ENCODE measurements at places on chromosomes 5 and 9.
A peak's percentile ranks its signal among the peaks of the same experiment; 100 is the strongest.

DNA sequence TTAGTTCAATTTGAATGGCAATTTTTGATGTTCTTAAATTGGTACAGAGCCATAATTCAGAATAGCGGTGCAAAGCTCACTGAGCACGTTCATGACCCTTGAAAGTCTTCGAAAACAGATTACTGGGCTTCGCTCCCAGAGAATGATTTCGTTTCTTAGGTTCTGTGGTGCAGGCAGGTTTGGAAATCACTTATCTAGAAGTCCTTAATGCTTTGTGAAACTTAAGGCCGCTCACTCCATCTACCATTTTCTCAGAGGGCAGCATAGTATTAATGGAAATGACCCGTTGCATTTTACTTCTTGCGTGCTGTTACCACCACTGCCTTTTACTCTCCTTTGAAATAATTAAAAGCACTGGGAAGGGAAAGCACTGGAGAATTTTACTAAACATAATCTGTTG is 2.9 kb upstream of the MAT2B start:
- peak overlapping the region; percentile 95 for H3K4me3 ChIP-seq
- H3K27me3 ChIP-seq, result no peaks in the 10 kb centered on the region
- no peak for DNase-seq
- H3K4me1 ChIP-seq, result peaks cover 26% of the 10 kb centered on the region
- no peaks in the 10 kb centered on the region for H3K36me3 ChIP-seq
- H3K27ac ChIP-seq, result peak overlapping the region; percentile 98

GRCh38 chr9:69719983-69720382 is 39.8 kb downstream of the PTAR1 start:
- H3K27me3 ChIP-seq, result no peaks in the 10 kb centered on the region
- H3K36me3 ChIP-seq, result peaks cover 61% of the 10 kb centered on the region
- H3K27ac ChIP-seq, result no peak overlapping the region
- H3K4me3 ChIP-seq, result no peak overlapping the region
- no peak for DNase-seq
- H3K4me1 ChIP-seq, result no peaks in the 10 kb centered on the region

GRCh38 chr9:36935768-36936497 is 98.1 kb downstream of the PAX5 start:
- peak; percentile 53 for DNase-seq
- H3K27ac ChIP-seq, result no peak overlapping the region
- peaks cover 31% of the 10 kb centered on the region for H3K27me3 ChIP-seq
- no peaks in the 10 kb centered on the region for H3K4me1 ChIP-seq
- H3K36me3 ChIP-seq, result no peaks in the 10 kb centered on the region

DNA sequence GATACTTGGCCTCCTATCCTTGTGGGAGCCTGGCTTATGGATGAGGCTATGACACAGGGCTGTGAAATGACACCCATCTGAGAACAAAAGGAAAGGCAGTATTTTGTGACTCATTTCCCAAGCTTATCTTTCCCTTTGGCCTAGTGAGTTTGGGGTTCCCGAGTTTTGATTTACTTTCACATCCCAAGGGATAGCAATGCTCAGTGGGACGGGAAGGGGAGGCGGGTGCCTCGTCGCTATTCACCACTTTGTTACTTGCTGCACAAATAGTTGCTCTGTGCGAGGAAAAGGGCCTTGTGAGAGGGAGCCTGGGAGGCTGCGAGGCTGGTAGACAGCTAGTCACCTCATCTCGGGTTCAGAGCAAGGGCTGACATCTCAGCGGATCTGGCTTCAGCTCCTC is 59.1 kb upstream of the ENTREP1 start:
- no peaks in the 10 kb centered on the region for H3K4me1 ChIP-seq
- H3K4me3 ChIP-seq, result no peak overlapping the region
- H3K36me3 ChIP-seq, result no peaks in the 10 kb centered on the region
- no peak overlapping the region for H3K27ac ChIP-seq
- no peak for DNase-seq

DNA sequence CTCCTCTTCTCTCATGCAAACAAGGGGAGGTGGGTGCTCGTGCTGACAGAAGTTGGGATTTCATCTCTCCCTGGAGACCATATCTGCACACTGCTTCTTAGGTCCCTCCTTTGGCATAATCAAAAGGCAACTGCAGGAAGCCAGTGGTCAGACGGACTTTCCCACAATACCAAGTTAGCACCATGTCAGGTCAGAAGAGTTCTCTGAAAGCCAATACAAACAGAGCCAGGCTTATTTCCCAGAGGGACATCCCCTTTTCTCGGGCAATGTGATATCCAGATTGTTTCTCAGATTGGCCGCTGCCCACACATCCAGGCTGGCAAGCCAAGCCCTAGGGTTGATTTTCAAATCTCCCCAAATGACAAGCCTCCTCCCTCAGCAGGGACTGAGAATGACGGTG is 241.1 kb downstream of the NFIB start:
- no peak for DNase-seq
- no peak overlapping the region for H3K4me3 ChIP-seq
- no peaks in the 10 kb centered on the region for H3K27me3 ChIP-seq
- no peak overlapping the region for H3K27ac ChIP-seq
- no peaks in the 10 kb centered on the region for H3K36me3 ChIP-seq
- H3K4me1 ChIP-seq, result no peaks in the 10 kb centered on the region

DNA sequence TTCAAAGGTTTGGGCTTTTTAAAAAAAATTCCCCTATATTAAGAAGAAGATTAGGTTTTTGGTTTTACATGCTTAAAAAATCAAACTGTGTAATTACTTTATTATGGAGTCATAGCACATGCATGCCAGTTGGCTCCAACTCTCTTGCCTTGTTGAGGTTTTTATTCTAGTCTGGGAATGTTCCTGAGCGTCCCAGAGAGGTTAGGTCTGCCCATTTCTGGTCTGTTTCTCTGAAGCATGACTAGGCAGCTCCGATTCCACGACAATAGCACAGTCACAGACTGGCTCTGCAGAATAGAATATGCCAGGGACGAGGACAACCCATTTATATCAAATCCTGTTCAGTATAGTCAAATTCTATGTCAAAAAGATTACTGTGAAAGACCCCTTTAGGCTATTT is 217.0 kb downstream of the PCSK5 start:
- peaks cover 11% of the 10 kb centered on the region for H3K36me3 ChIP-seq
- no peak for DNase-seq
- H3K27me3 ChIP-seq, result no peaks in the 10 kb centered on the region
- no peak overlapping the region for H3K4me3 ChIP-seq

DNA sequence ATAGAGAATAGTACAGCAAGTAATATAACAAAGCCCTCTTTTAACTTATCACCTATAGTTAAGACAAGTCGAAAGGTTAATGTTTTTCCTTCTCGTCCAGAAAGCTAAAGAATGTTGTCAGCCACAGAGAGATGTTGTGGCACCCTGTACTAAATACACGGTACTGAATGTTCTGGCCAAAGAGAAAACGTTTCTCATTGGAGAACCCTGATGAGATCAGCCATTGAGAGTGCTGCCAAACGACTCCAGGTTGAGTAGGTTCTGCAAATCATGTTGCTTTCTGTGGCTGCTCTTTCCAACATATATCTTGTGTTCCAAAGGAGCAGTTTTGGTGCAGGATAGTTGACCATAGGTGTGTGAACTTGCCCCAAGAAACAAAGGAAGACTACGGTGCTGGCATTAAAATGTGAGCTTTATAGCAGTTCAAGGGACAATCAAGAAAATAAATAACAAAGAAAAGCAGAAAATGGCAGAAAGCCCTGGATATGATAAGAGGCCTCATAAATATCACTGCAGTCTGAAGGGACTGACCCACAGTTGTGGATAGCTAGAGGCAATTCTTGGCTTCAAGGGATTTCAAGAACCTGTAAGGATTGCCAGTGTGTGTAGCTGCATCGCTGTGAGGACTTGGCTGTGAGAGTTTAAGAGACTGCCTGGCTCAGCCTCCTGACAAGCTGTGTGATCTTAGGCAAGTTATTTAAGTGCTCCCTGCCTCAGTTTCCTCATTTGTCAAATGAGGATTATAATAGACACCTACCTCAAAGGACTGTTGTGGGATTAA is 102.7 kb downstream of the ARHGEF28 start:
- no peak overlapping the region for H3K4me3 ChIP-seq
- DNase-seq, result no peak
- peaks cover 61% of the 10 kb centered on the region for H3K4me1 ChIP-seq
- H3K27me3 ChIP-seq, result no peaks in the 10 kb centered on the region
- H3K27ac ChIP-seq, result peak overlapping the region; percentile 89
- H3K36me3 ChIP-seq, result peaks cover 6% of the 10 kb centered on the region

DNA sequence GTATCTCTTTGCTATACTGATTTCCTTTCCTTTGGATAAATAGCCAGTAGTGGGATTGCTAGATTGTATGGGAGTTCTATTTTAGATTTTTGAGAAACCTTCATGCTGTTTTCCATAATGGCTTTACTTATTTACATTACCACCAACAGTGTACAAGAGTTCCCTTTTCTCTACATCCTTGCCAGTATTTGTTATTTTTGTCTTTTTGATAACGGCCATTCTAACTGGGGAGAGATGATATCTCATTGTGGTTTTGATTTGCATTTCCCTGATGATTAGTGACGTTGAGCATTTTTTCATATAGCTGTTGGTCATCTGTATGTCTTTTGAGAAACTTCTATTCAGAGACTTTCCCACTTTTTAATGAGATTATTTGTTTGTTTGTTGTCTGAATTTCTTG is 25.8 kb downstream of the NADK2 start:
- H3K36me3 ChIP-seq, result peaks cover 32% of the 10 kb centered on the region
- no peak overlapping the region for H3K4me3 ChIP-seq
- DNase-seq, result no peak
- H3K4me1 ChIP-seq, result no peaks in the 10 kb centered on the region
- H3K27me3 ChIP-seq, result no peaks in the 10 kb centered on the region
- no peak overlapping the region for H3K27ac ChIP-seq

- no peaks in the 10 kb centered on the region for H3K36me3 ChIP-seq
- H3K4me3 ChIP-seq, result no peak overlapping the region
- no peak for DNase-seq
- no peaks in the 10 kb centered on the region for H3K27me3 ChIP-seq
- H3K4me1 ChIP-seq, result peaks cover 43% of the 10 kb centered on the region
Measured at GRCh38 chr5:143682246-143682905, 129.6 kb upstream of the HMHB1 start.

DNA sequence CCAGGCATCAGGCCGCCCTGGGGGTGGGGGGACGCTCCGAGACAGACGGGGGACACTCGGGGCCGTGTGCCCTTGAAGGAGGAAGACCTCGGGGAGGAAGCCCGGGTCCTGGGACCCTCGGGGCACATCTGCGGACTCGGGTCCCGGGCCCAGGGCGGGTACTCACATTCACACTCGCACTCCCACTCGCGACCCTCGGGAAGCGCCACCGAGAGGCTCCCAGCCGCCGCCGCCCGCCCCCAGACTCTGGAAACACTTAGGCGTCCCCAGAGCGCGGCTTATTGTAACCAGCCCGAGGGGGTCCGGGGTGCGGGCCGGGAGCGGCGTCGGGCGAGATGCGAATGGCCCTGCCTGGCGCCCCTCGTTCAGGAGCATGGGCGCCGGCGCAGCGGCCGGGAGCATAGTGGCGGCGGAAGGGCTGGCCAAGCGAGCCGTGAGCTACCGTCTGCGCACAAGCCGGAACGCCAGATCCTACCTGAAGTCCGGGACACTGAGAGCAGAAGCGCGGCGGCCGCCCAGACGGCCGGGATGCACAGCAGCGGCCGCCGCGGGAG is 559 bp downstream of the ROR2 start:
- no peaks in the 10 kb centered on the region for H3K27me3 ChIP-seq
- peak; percentile 81 for DNase-seq
- H3K4me1 ChIP-seq, result peaks cover 53% of the 10 kb centered on the region
- no peaks in the 10 kb centered on the region for H3K36me3 ChIP-seq
- no peak overlapping the region for H3K27ac ChIP-seq

Data from osteocyte (in vitro differentiated cells).